ENCODE measurements at places on chromosomes 11 and 22.

GRCh38 chr22:20553947-20554741, 46.7 kb downstream of the MED15 start:
- DNase-seq, result no peak

- no peak for DNase-seq
These were observed 40.7 kb upstream of the TTC12 start for GRCh38 chr11:113273720-113274119.

- DNase-seq, result no peak
These were observed 3.1 kb upstream of the UBE2L3 start for GRCh38 chr22:21564411-21564810.

DNA sequence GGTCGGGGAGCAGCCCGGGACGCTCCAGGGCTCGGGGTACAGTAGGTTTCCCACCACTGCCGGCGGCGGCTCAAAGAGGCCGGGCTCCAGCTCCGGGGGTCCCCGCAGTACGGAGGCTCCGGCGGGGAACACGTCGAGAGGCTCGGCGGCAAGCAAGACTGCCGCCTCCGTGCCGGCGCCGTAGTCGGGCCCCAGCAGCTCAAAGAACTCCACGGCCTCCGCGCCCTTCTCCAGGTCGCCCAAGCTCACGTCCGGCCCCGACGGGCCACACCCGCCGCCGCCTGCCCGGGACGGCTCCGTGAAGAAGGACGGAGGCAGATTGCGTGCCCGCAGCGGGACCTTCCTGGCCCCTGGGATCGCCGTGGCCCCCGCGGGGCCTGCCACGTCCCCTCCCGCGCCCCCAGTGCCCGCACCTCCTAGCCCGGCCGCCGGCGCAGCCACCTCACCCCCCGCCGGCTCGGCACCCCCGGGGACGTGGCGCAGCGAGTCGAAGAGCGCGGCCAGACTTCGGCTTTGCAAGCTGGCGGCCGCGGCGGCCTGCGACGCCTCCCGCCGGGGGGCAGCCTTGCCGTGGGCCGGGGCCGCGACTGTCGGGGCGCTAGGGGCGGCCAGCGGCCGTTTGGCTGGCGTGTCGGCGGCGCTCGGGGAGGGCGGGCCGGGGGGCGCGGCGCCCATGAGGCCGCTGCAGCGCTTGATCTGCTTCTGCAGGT, 775 bp downstream of the FAM181B start:
- no peak for DNase-seq

- DNase-seq, result no peak
These were observed 28.2 kb downstream of the GGT5 start for GRCh38 chr22:24216541-24217209.

Measured in anterior cingulate cortex (tissue), 58 donors.